T-cell (primary cell): ENCODE measurements at places on chromosomes 7 and 10. TPM values are rescaled to one million over a fixed set of nuclear protein-coding genes. Genes with fewer than 3 reads are reported as not detected.

Gene C1QL3
- not detected for total RNA-seq

Gene A1CF
- 0.28 TPM for total RNA-seq

Gene CNPY1
- not detected for total RNA-seq

Gene CYP2E1
- total RNA-seq: 3.8 TPM

Gene SPDYE11
- total RNA-seq: not detected

DNA sequence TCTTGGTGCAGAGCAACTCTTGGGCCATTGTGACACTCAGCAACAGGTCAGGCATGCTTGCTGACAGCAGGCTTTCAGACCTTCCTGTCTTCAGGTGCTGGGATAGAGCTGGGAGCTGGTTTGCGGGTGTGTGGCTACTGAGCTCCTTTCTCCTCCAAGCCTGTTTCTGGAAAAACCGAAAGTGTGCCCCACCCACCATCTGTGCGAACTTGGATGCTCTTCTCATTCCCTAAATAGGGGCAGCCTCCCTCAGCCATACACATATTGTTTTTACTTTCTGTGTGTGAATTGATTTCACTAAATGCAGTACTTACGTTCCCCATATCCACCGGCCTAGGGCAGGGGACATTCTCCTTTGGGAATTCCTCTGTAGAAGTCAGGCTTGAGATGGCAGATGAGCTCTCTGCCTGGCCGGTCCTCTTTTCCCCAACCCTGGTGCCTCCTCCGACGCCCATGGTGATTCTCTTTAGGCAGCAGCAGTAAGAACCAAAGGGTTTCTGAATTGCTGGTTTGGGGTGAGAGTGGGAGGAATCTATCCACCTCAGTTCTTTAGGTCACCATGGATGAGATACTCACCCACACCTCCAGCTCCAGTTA is 6.3 kb upstream of the NEUROG3 start:
- DNase-seq: no peak

- no peak for DNase-seq
Observed at GRCh38 chr7:88300401-88300945, 6.2 kb downstream of the STEAP4 start.

- DNase-seq: no peak
Observed at GRCh38 chr7:41339913-41340676, 362.8 kb downstream of the INHBA start.

GRCh38 chr7:99733003-99733402 is 2.0 kb downstream of the CYP3A7 start:
- no peak for DNase-seq

DNA sequence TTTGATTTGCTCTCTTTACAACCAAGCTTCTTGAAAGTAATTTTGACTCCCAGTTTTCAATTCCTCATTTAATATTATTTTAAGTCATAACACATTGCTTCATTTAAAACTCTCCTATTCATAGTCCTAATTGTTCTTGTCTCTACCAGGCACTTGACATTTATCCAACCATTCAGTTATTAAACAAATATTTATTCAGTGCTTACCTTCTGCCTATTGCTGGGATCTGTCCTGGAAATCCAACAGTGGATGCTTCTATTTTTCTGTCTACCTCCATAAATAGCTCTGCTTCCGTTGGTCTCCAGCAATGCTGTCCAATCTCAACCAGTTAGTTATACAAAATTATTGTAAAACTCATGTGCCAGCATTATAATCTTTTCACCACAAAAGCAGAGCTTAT is 615.1 kb downstream of the ZWINT start:
- DNase-seq: no peak

- DNase-seq: no peak
Observed at GRCh38 chr10:11782793-11783557, 40.2 kb upstream of the PROSER2 start.

DNA sequence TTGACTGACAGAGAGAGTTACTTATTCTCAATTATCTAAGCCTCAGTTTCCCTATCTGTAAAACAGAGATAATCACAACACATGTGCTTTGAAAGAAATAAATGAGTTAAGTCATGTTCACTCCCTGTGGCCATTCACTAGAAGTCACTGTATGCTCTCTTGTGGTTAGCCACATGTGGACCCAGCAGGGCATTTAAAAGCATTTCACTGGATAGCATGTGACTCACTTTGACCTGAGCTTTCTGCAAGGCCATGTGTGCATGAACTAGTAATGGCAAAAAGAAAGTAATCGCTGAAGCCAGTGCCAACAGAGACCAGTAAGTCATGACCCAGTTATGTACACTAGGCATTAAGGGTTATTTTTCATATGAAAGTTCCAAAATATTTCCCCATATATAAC is 557.0 kb upstream of the IGFBP3 start:
- DNase-seq: no peak

DNA sequence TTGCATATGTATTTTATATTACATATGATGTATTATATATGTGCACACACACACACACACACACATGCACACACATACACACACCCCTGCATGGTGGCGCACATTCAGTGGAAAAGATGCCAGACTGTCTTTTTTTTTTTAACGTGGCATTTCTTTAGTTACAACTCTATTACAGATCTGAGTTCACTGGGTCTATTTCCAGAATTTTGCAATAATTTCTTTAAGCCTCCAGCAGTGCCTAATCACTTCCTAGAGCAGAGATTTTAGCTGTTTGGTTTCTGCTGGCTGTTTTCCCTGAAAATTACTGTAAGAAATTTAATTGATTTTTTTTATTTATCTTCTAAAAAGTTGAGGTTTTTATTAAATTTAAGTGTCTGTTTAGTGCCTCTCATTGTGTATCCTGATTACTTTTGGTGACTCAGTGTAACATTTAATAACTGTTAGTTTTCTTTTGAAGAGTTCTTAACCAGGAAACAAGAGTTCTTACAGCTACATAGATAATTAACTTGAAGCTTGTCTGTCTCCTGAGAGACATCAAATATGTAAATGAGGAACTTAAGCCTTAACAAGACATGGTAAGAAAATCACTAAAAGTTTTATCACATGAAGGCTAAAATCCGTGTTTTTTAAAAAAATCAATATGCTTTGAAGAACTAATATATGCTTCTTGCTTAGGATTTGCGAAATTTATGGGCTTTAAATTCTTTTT is 232.0 kb downstream of the MDFIC start:
- no peak for DNase-seq

- no peak for DNase-seq
Observed at GRCh38 chr10:102668326-102669107, 24.2 kb downstream of the TRIM8 start.

DNA sequence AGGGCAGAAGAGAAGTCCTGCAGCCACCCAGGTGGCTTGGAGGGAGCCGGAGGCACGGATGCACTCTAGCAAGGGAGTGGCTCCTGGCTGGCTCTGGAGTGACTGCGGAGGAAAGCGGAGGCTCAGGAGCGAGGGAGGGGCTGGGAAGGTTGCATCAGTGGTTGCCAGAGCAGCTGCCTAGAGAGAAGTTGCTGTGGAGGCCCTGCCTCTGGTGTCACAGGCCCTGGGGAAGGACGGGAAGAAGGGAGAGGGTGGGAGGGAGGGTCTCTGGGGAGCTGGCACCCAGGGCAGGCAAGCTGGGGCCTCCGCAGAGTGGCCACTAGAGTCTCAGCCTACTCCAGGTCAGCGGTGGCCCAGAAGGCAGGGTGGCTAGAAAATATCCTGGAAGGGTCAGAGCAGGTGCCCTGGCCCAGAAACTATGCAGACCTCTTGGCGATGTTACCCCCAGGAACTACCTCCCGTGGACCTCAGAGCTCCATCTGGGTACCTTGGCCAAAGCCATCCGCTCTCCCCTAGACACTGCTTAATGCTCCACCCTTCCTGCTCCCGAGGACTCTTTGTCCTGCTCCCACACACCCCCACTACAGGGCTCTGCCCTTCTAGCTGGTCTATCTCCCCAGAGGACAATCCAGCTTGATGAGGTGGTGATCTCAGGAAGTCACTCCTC is 164.3 kb downstream of the NRF1 start:
- DNase-seq: no peak

DNA sequence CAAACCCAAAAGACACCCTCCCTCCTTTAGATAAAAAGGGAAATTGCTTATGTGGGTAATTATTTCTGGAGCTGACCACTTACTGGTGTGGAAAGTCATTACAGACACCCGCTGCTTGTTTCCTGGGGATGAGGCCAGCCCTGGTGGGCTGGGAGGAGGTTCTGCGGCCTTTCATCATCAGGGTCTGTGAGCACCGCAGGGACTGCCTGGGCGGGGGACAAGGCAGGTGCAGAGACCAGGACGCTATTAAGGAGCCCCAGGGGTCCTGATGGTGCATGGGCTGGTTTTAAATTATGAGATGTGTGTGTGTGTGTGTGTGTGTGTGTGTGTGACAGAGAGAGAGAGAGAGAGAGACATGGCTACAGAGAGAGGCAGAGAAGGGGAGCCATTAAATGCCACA is 171.2 kb downstream of the DNAJB6 start:
- DNase-seq: no peak

- no peak for DNase-seq
Observed at GRCh38 chr7:44112997-44113763, 9.0 kb downstream of the AEBP1 start.

DNA sequence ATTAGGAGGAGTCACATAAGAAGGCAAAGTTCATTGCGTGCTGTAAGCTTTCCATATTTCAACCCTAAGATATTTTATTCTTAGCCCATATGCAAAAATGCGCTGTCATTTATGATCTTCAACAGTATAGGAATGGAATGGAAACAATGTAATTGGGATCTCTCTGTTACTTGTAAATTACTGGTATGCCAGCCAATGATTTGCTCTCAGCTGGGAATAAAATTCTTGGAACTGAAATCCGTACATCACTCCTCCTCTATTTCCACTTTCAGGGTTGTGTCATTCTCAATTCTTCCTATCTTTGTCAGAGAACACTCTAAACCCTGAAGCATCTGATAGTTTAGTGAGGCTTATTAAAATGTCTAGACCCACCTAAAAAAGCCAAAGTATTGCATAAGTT is 80.7 kb upstream of the STEAP4 start:
- DNase-seq: no peak
